ENCODE measurements at places on chromosomes 3 and 15. TPM values are rescaled to one million over a fixed set of nuclear protein-coding genes. Genes with fewer than 3 reads are reported as not detected.
A peak's percentile ranks its signal among the peaks of the same experiment; 100 is the strongest.

DNA sequence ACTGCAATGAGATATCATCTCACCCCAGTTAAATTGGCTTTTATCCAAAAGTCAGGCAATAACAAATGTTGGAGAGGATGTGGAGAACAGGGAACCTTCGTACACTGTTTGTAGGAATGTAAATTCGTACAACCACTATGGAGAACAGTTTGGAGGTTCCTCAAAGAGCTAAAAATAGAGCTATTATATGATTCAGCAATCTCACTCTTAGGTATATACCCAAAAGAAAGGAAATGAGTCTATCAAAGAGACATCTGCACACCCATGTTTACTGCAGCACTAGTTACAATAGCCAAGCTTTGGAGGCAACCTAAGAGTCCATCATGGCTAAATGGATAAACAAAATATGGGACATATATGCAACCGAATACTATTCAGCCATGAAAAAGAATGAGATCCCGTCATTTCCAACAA, 68.0 kb upstream of the HES1 start:
- 0 out of 2 replicates have a peak, but pooled peaks cover 5% of the 10 kb centered on the region for H3K36me3 ChIP-seq
- no peak for DNase-seq
- no peaks in the 10 kb centered on the region for H3K4me1 ChIP-seq
- no peak overlapping the region for H3K4me3 ChIP-seq
- peaks cover 41% of the 10 kb centered on the region for H3K27me3 ChIP-seq

DNA sequence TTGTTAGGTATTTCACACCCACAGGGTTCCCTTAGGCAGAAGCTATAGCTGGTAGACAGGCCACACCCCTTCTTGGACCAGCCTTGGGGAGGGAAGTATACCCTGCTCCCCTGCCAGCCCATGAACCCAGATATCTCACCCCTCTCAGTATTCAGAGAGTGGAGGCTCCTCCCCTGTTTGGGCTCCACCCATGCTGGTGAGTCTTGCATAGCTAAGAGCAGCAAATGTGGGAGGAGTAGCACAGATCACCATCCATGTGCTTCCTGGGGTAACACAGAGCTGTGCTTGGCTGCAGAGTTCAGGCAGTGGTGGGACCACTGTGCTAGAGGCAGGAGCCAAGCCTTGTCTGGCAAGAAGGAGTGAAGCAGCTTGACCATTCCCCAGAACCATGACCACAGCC, 427.2 kb downstream of the ZIC1 start:
- no peak overlapping the region for H3K4me3 ChIP-seq
- no peaks in the 10 kb centered on the region for H3K36me3 ChIP-seq
- no peaks in the 10 kb centered on the region for H3K27me3 ChIP-seq
- H3K27ac ChIP-seq: no peak overlapping the region
- H3K4me1 ChIP-seq: no peaks in the 10 kb centered on the region

GRCh38 chr15:57388464-57388863, 12.2 kb downstream of the CGNL1 start:
- no peak for DNase-seq
- H3K4me1 ChIP-seq: peaks cover 64% of the 10 kb centered on the region
- H3K27me3 ChIP-seq: no peaks in the 10 kb centered on the region
- no peaks in the 10 kb centered on the region for H3K36me3 ChIP-seq

GRCh38 chr3:185654758-185655145, 68.7 kb downstream of the SENP2 start:
- no peak overlapping the region for H3K27ac ChIP-seq
- no peaks in the 10 kb centered on the region for H3K4me1 ChIP-seq
- no peak for DNase-seq
- H3K36me3 ChIP-seq: peaks cover 26% of the 10 kb centered on the region
- no peaks in the 10 kb centered on the region for H3K27me3 ChIP-seq

CDV3 gene
- total RNA-seq: 119 TPM

CNTN6 gene
- not detected for total RNA-seq

GOLGA8R gene
- 0.17 TPM for total RNA-seq

DNA sequence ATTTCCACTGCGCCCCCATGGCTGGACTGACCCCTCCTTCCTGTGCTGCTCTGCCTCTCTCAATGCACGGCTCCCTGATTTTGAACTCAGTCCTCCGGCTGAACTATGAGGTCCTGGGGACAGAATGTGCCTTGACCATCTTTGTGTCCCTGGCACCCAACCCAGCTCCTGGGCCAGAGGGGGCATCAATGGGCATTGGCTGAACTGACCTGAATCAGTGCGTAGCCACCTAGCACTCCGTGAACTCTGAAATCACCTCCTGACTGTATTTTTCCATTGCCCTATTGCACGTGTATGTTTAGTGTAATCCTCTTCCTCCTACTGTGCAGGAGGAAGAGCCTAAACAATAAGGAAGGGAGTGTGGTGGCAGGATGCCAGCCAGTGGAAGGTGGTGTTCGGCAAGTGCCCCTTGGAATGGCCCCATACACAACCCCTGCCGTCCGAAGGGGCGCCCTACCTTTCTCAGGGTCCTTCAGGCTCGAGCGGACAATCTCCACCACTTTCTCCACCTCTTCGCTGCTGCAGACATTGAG, 33.5 kb downstream of the BDH1 start:
- no peaks in the 10 kb centered on the region for H3K36me3 ChIP-seq
- H3K27ac ChIP-seq: no peak overlapping the region
- H3K4me1 ChIP-seq: peaks cover 5% of the 10 kb centered on the region
- DNase-seq: no peak
- no peaks in the 10 kb centered on the region for H3K27me3 ChIP-seq

DNA sequence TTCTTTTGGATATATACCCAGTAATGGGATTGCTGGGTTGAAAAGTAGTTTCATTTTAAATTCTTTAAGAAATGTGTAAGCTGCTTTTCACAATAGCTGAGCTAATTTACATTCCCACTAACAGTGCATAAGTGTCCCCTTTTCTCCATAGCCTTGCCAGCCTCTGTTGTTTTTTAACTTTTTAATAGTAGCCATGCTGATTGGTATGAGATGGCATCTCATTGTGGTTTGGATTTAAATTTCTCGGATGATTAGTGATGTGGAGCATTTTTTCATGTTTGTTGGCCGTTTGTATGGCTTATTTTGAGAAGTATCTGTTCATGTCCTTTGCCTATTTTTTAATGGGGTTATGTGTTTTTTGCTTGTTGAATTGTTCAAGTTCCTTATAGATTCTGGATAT, 444.3 kb upstream of the ATP11B start:
- no peak overlapping the region for H3K27ac ChIP-seq
- H3K36me3 ChIP-seq: no peaks in the 10 kb centered on the region
- peaks cover 5% of the 10 kb centered on the region for H3K4me1 ChIP-seq
- no peak overlapping the region for H3K4me3 ChIP-seq
- no peaks in the 10 kb centered on the region for H3K27me3 ChIP-seq
- no peak for DNase-seq

DNA sequence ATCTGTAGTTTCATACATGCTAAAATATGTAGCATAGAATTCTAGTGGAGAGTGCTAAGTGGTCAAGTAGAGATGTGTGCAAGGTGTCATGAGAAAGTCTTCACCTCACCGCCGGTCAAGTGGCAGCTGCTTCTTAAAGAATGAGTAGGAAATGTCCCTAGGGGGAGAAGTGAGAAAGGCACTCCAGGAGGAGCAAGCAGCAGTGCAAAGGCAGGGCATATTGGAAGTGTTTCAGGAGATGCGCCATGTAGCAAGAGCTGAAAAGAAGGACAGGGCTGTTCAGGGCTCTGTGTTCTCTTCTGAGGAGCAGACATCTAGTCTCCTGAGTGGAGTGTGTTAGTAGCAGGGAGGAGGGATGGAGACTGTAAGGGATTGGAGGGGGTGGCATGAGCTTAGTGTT, 312.4 kb upstream of the SEMA6D start:
- no peak overlapping the region for H3K4me3 ChIP-seq
- peak; percentile 16 for DNase-seq
